Activated T-cell treated with anti-CD3 and anti-CD28 coated beads, Interleukin-2, amount 50 U/mL, for 4 hours (primary cell): ENCODE measurements at places on chromosomes 1 and 21.
A peak's percentile ranks its signal among the peaks of the same experiment; 100 is the strongest.

DNA sequence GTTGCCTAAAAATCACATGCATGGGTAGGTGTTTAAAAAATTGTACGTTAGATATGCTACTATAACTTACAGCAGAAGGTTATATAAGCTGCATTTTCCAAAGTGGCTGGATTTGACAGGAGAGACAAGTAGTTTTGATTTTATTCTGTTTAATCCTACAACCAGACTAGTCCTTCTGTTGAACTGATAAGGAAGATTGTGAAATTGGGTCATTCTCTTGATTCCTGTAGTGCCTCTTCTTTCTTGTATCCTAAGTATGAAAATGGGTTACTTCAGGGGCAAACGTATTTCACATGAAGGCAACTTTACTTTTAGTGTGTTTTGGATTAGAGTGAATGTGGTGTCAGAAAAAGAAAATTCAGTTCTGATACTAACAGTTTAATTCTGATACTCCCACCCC lies 19.0 kb downstream of the CDC42 start:
- no peak for DNase-seq

DNA sequence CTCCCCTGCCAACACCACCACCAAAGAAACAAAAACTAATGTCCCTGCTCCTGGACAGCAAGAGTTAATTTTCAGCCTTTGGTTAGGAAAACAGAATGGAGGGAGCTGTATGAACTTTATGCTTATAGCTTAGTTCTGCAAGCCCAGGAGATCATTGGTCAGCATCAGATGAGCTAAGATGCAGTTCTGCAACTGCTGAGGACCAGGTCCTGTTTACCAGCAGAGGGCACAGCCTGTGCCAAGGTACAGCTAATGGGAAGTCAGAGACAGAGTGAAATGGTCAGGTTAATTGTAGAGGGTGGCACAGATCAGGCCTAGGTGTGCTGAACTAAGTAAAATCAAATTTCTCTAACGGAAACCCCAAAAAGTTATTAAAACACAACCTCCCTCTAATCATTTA lies 161.3 kb downstream of the ROR1 start:
- no peak for DNase-seq

DNA sequence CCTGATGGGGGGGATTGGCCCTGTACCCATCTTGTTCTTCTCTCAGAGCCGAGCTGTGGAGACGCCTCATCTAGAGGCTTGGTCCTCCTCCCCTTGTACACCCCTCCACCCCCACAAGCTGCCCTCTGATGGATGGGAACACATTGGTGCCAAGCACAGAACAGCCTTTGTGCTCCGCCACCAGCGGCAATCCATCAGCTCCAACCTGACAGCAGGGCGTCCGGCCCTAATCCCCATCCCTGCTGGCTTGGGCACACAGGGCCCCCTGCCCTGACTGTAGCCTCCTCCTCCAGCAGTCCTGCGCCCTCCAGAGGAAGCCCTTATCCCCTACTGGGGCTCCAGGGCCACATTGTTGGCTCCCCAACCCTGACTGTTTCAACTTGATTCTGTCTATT lies 3.8 kb upstream of the MYOG start:
- DNase-seq: no peak

GRCh38 chr1:75345538-75346292 lies 211.5 kb downstream of the LHX8 start:
- no peak for DNase-seq

- DNase-seq: no peak
Observed at GRCh38 chr21:27201197-27201596, 234.3 kb upstream of the ADAMTS5 start.

GRCh38 chr1:52192436-52192835 lies 50.5 kb downstream of the ZFYVE9 start:
- DNase-seq: no peak

DNA sequence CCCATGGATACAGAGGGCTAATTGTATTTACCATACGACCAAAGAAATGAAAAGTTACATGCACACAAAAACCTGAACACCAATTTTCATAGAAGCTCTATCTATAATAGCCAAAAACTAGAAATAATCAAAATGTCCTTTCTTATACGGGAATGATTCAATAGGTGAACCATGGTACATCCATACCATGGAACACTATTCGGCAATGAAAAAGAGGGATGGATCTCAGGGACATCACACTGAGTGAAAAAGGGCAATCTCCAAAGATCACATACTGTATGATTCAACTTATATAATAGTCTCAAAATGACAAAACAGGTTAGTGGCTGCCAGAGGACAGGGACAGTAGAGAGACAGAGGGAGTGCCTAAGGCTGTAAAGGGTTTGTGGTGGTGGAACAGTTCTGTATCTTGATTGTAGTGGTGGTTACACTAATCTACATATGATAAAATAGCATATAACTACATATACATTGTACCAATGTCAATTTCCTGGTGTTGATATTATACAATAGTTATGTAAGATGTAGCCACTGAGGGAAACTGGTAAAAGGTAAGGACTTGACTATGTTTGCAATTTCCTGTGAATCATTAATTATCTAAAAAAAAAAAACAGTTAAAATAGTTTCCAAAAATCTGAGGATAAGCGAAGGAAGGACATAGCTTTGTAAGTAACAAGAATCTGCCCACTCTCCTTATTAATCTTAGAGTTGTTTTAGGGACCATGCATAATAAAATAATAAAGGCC lies 3.7 kb downstream of the RSBN1 start:
- DNase-seq: no peak

GRCh38 chr1:78676347-78676982 lies 26.8 kb downstream of the IFI44 start:
- DNase-seq: peak; percentile 55
